ENCODE measurements at places on chromosomes 3 and 15.

DNA sequence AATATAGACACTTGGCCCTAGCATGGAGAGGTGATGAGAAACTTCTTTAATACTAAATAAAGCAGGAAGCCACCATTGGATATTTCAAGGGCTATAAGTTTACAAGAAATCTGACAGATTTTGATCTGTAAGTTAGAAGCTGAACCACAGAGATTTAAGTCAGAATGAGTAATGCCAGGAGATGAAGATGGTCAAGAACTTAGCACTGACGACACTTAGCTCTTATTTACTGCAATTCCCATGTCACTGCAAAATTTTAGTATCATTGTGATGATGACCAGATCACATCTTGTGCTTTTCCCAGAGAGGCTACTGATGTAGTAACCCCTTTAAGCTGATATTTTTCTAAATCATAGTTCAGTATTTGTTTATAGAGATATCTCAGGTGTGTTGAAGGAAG is 59.4 kb upstream of the CD96 start:
- DNase-seq = no peak

DNA sequence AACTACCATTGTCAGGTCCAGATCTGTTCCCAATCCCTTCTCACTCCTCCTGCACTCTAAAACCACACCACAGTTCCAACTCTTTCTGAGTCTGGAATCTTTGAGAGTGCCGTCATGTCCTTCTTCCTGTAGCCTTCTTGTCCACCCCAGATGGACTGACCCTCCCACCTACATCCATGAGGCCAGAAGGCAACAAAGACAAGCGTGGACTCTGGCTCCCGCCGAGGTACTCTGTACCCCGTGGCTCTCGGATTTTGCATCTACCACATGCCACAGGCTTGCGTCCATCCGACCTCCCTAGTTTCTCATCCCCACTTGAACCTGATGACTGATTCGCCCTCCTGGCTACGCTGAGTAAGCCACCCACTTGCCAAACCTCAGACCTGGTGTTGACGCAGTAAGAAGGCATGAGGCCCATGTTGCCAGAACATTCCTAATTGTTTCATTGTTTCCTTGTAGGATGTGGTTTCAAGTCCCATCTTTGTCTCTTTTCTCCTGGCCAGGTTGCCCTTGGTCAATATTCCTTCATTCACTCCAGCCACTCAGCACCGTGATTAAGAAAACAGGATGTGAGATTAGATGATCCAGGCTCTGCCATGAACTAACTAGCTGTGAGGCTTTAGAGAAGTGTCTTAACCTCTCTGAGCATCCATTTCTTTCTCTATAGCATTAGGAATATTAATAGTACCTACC is 1.1 kb upstream of the ZBTB38 start:
- no peak for DNase-seq

- DNase-seq = no peak
Measured at GRCh38 chr3:74463515-74463914, 150.9 kb downstream of the CNTN3 start.

DNA sequence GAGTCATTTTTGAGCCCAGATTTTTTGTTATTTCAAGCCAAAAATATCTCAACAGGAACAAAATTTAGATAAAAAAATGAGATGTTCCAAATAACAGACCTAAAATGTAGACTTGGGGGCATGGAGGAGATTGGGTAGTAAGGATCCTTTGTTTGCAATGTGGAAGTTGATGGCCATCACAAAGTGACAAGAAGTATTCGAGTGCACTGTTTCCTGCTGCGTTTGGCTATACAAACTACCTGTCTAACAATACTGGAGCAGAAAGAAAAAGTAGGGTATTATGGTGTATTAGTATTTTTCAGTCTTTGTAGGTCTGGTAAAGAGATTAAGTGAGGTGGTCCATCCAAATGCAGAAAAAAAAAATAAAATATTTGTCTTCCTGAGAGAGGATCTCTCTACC is 284.2 kb downstream of the C3orf38 start:
- DNase-seq = no peak

- no peak for DNase-seq
Measured at GRCh38 chr3:133472889-133473288, 73.0 kb downstream of the BFSP2 start.

DNA sequence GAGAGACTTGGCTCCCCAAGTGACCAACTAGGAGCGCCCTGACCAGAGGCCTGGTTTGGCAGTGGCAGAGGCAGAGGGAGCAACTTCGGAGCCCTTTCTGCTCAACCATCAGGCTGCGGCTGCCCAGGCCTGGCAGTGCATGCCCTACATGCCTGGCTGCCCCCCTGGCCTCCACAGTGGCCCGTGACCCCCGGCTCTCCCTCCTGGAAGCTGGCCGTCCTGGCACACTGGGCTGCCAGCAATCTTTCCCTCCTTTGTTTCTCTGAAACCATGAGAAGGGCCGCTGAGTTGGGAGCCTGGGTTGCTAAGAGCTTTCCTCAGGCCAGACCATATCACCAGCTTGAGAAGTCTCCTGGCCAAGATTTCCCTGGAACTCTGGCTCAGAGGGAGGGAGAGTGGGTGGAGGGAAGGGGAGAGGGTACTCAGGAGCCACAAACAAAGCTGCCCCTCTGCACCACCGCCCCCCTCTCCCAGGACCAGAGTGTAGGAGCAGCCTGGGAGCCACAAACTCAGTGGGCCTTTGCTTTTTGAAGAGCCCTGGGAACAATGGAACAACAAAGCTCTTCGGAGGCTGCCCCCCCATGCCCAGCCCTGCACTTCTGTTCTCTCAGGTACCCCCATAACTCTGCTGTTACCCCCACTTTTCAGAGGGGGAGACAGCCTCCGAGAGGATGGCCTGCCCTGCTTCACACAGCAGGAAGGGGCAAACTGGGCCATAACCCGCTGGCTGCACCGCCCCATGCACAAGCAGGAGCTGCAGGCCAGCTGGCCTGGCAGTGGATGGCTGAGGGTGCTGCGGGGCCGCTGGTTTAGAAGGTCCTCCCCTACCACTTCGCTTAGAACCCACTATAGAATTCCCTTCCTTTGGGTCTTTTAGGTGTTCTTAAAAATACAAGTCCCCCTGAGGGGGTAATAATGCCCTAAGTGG is 11.3 kb downstream of the CORO2B start:
- DNase-seq = no peak

GRCh38 chr3:146072824-146073223 is 88.2 kb downstream of the PLOD2 start:
- no peak for DNase-seq

- DNase-seq = no peak
Measured at GRCh38 chr3:23183731-23184130, 19.4 kb upstream of the UBE2E2 start.

- peak; percentile 76 for DNase-seq
Measured at GRCh38 chr3:111541911-111542483, at the start of gene CD96. Gene CD96 (plus strand): TSS chr3:111542197. CDS start chr3:111542249, 52 bp downstream.

Data from T-helper 2 cell treated with Interferon-gamma antibody and Interleukin-4, amounts not matched to agents 5 μg/mL and 100 μg/mL, for 36 hours (primary cell).